Stimulated activated CD4-positive, alpha-beta T cell treated with anti-CD3 and anti-CD28 coated beads, Interleukin-15, amount 100 ng/mL, for 1 hour (primary cell): ENCODE measurements at places on chromosomes 2 and 18.

- no peak for DNase-seq
Observed at GRCh38 chr18:9730786-9731185, 22.7 kb downstream of the RAB31 start.

DNA sequence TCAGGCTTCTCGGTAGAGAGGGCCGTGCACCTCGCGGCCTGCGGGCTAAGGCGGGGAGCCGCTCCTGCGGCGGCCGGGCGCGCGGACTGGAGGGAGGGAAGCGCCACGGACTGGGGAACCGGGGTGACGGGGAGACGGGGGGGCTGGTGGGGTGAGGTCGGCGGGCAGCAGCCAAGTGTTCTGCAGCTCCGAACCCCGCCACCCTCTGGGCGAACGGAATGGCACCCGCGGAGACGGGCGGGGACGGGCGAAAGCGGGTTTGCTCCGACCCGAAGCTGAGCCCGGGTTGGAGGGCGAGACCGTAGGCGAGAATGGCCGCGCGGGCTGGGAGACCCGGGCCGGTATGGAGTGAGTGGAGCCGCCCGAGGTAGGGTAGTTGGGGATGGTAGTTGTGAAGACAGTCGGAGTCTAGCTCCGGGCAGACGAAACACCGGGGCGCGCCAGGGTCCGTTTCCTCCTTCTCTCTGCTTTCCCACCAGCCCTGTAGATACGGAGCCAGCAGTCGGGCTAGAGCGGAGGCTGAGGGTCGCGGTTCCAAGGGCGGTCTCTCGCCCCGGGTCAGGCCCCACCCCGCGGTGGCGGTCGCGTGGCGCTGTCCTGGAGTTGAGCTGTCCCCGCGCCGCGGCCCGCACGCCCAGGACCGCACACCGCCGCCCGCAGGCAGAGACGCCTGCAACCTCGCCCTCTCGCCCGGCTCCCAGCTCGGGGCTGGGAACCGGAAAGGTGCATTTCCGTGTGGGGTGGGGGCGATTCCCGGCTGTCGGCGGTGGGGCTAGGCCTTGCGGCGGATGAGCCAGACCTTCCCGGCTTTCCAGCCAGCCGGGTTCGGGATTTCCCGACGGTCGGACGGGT, 160.3 kb upstream of the SIX2 start:
- no peak for DNase-seq

DNA sequence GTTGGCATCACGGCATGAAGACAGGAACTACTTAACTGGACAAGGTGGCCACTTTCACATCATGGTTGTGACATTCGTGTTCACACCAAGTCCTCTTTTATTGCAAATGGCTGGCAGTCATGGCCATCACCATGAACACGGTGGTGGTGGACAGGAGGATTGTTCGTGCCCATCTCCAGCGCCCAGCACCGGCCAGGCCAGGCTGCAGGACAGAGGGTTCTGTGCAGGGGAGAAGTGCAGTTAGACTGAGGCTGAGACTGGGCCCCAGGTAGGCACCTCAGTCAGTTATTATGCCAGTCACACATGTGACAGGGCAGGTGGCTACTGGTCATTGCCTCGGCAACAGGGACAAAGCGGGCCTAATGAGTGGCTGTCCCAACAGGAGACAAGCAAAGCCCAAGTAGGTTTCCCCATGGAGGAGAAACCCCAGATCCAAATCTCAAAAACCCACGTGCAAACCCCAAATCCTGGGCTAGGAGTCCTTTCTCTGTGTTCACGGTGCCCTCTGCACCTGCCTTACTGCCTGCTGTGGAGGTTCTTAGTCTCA, 468.1 kb upstream of the MYT1L start:
- no peak for DNase-seq

DNA sequence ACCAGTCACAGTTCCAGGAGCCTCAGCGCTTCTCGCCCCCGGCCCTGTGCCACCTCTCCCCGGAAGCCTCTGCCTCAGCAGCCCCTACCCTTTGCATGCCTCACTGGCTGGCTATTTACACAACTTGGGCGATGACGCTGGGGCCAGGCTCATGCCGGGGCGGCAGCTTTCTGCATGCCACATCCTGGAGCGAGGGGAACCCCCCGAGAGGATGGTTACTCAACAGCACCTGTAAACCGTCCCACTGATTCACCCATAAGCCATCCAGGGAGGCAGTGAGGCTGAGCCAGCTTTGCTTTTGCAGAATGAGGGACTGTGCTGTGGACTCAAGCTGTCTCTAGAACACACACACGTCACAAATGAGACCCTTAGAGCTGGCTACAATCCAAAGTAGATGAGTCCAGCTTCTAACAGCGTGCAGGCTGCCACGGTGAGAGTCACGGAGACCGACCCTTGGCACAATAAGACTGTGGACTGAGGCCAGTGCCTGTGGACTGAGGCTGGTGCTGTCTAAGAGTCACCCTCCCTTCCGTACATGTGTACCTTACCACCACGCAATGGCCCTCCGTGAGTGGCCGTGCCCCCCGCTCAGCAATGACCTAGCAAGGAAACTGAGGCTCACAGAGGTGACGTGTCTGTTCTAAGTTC, 45.6 kb upstream of the ODC1 start:
- peak; percentile 68 for DNase-seq

GRCh38 chr2:190563109-190563508, 28.6 kb upstream of the NEMP2 start:
- no peak for DNase-seq

DNA sequence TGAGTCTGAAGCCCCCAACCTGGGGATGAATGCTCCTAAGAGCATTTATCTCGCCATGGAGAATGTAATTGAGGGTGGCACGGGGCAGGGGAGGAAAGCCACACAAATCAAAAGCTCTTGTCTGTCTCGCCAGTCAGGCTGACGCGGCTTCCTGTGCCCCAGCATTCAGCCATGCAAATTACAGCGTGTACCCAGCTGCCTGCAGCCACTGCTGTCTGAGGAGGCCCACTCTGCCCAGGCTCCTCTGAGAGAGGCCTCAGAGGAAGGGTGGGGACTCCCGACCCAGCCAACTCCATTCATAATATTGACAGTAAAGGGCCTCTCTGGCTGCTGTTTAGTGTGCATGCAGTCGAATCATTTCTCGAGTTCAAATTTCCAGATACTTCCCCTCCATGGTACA, 22.0 kb downstream of the SMAD7 start:
- peak; percentile 47 for DNase-seq
